ENCODE measurements at places on chromosomes 1 and 21.

- no peak for DNase-seq
Measured at GRCh38 chr1:172499636-172500141, 33.3 kb upstream of the SUCO start.

GRCh38 chr1:31683997-31684396, 19.8 kb downstream of the COL16A1 start:
- no peak for DNase-seq

GRCh38 chr1:40849801-40850592, 12.2 kb downstream of the CITED4 start:
- peak; percentile 80 for DNase-seq

DNA sequence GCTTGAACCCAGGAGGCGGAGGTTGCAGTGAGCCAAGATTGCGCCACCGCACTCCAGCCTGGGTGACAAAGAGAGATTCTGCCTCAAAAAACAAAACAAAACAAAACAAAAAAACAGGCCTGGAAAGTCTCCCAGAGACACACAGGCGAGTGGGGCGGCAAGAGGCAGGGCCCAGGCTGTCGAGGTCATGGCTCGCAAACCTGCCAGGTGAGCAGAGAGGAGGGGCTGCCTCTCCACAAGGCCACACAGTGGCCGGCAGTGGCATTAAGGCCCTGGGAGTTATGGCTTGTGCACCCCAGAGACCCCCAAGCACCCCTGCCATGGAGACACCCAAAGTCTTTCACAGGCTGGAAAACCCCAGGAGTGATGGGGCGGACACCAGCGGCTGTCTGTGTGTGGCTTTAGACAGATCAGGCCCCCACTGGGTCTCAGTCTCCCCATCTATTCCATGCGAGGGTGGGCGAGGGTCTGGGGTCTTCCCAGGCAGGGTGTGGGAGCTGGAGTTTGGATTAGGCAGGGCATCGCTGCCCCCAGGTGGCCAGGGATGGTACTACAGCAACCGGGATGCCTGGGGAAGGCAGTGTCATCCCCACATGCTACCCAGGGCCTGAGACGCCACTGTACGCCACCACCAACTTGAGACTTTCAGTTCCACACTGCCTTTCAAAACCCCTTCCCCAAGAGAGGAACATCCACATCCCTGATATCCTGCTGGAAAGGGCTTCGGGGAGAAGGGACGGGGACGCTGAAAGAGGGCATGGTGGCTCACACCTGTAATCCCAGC, 7.3 kb upstream of the CTRC start:
- peak; percentile 87 for DNase-seq

DNA sequence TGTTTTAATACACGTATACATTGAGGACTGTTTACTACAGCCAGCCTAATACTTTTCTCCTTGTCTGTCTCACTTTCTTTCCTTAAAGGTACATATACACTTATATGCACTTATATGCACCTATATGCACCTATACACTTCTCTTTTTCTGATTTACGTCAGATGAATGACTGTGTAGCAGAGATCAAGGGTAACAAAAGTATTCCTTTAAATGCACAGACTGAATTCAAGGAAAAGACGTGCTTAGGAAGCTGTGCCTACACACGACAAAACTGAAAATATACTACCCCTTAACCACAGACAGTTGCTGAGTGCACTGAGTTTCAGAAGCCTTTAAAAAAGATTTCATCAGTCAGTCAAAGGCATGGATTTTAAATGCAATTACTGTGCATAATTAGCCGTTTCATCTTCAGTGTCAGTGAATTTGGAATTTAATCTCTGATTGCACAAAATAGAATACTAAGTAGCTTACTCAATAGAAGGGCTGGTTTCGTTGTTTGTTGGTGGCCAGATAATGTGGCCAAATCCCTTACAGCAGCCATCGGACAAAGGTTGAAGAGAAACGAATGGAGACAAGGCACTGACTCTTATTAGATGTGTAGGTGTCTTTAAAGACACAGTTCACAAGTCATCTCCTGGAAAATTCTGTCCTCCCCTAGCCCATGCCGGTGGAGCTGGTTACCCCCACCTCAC, 38.3 kb upstream of the TARBP1 start:
- DNase-seq: no peak

GRCh38 chr1:218322762-218323161, 22.4 kb upstream of the TGFB2 start:
- DNase-seq: no peak

DNA sequence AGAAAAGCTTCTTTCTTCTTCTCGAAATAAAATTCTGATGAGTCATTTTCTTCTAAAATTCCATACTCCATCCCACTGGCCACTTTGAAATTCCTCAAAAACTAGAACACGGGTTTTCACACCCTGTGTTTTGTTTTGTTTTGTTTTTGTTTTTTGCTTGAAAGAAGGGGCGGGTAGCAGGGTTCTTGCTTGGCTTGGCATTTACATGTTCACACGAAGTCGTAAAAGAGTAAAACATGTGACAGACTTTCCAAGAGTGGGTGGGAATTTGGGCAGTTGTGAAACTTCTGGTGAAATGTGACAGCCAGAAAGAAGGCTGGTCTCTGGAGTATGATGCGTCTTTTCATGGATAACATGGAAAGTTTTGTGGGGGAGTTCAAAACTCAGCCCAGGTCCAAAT, 47.1 kb upstream of the FMN2 start:
- no peak for DNase-seq

- no peak for DNase-seq
Measured at GRCh38 chr1:248421384-248421783, 18.5 kb downstream of the OR2T1 start.

DNA sequence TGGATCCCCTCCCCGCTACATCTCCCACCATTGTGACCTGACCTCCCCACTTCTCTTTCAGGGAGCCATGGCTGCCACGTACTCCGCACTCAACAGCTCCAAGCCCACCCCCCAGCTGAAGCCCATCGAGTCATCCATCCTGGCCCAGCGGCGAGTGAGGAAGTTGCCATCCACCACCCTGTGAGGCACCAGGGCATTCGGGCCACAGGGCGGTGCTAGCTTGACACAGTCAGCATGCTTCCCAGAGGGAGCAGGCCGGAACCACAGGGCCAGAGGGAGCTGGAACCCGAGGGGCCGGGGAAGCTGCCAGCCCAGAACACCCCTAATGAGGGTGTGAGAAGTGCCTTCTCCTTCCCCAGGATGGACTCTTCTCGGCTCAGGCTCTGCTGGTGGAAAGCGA, 44.5 kb downstream of the RPS6KA1 start:
- DNase-seq: no peak
